Amygdala (tissue), 56 donors: ENCODE measurements at places on chromosomes 12 and 14.

GRCh38 chr14:61525293-61526011 lies 169.9 kb upstream of the HIF1A start:
- no peak for DNase-seq

- DNase-seq, result no peak
These were observed 29.6 kb downstream of the NR1H4 start for GRCh38 chr12:100503228-100503628.

- DNase-seq, result no peak
These were observed 307.0 kb downstream of the PCNX1 start for GRCh38 chr14:71214241-71214640.

DNA sequence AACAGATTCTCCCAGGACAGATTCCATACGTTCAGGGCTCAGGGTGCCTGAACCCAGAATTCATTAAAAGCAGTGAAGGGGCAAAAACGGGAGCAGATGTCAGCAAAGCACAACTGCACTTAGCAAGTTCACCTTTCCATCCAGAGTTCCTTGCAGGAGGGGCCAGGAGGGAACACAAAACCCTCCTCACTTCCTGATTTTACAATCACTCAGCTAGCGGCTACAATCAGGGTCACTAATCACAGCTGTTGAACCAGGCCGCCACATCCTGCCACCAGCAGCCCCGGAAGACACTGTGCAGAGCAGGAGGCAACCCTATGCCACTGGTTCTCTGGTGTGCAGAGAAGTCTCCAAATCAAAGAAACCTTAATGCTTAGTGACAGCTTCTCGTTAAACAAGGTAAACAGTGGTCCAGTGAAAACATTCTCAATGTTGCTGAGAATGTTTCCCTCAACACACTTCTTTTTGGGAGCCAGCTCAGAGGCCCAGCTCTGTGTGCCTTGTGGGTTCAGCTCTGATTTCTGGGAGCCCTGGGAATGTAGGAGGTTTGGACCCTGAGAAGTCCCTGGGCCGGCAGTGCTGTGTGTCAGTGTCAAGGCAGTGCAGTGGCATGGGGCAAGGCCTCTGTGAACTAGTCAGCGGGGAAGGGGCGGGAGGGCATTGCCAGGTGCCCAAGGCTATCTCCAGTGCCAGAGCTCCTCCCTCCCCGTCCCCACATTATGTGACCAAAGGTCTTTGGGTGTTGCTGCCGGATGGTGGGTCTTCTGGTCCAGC lies 54.5 kb downstream of the VCPKMT start:
- DNase-seq, result no peak
